ENCODE measurements at places on chromosomes 6 and 20.

- no peak for DNase-seq
Measured at GRCh38 chr6:13863699-13864155, 49.4 kb upstream of the MCUR1 start.

- no peak for DNase-seq
Measured at GRCh38 chr20:56634307-56634706, 5.2 kb downstream of the TFAP2C start.

- DNase-seq, result peak; percentile 76
Measured at GRCh38 chr6:53725791-53726575, 60.4 kb upstream of the KLHL31 start.

GRCh38 chr20:49615401-49616153, 47.6 kb upstream of the PTGIS start:
- DNase-seq, result no peak

DNA sequence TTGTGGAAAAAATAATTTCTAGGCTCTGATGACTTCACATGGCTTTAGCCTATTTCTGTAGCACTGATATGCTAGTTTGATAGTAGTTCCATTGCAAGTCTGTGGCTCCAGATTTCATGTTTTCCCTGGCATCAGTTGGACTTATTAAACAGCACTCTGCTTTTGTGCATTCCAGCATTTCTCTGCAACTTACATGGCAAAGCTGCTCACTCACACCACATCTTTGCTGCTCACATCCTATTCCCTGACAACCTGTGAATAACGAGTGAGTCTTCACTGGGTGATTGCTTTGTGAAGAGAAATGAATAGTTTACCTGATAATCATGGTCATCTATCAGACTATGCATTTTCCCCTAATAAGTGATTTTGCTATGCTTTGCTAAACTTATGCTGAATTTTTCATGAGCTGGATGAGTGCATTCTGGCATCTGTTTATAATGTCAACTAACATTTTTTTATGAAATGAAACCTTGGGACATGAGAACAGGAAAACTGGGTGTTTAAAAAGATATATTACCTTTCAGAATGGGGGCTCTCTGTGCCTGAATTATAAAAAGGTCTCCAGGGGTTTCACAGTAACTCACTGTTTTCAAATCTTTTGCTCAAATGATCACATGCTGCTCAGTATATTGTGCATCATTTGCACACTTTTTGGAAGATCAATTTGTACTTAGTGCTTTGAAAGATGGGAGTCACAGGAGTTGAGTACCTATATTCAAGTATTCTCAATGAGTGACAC, 301.8 kb downstream of the TBC1D32 start:
- DNase-seq, result no peak

DNA sequence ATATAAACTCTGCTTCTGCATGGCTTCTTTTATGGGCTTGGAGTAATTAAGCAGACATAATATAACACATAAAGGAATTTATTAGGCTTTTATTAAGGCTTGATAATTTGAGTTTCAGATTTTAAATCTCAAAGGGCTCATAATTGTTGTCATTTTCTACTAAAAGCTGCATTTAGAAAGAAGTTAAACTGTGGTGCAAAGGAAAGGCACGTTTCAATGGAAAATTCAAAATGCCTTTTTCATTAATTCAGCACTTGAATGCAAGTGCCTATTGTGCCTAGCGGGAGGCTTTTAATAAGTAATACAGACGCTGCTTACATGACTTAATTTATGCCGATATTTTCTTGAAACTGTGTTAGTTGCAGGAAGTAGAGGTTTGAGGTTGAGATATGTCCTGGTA, 431.8 kb upstream of the SOX4 start:
- no peak for DNase-seq

DNA sequence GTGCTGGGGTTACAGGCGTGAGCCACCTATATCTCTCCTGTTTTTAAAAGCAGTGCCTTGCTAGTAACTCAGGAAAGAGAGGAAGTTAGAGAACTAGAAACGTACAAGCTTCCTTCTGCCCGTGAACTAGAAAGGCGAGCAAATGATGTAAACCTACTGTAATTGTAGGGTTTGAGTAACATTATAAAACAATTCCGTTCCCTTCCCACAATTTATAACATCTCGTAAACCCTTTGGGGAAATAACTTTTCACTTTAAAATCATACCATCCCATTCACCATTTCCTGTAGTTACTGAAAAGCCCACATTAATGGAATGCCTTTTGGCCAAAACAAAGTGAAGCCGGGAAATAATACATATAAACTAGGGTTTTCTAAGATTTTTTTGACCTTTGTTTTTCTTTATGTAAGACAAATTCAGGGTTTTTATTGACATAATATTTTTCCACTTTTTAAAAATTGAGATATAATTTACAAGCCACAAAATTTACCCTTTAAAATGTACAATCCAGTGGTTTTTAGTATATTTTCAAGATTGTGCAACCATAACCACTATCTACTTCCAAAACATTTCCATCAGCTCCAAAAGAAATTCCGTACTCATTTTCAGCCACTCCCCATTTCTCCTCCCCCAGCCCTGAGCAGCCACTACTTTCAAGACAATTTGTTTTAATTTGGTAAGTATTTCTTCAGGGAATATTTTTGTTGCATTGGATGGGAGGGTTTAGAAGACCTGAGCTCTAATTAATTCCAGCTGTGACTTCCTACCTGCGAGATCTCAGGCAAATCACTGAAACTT, 175.1 kb upstream of the PDE10A start:
- no peak for DNase-seq

DNA sequence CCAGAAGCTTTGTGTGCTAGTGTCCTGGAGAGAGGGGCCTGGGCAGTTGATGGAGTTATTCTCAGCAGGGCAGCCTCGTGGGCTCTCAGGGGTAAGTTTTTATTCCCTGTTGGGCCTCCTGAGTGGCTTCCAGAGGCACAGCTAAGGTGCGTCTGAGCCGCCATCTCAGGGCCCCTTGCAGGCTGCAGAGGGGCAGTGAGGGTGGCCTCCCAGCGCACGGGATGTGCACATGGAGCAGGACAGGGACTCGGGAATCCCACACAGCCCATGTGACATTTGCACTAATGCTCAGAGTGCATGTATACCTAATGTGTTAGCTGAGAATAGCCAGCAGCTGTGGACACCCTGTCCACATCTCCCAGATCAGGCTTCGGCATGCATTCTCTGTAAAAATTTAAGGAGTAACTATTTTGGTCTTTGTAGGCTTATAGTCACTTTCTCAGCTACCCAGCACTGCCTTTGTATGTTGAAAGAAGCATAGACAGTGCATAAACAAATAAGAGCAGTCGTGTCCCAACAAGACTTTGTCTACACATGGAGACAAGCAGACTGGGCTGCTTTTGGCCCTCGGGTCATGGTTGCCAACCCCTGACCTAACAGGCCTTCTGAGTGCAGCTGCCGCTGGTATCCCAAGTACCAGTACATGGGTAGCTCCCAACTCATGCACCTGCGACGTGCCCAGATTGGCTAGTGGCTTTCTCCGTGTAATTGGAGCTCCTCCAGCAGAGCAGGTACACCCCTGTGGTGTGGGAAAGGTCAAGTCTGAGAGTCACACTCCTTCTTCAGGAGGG, 18.6 kb upstream of the CST9L start:
- DNase-seq, result no peak

DNA sequence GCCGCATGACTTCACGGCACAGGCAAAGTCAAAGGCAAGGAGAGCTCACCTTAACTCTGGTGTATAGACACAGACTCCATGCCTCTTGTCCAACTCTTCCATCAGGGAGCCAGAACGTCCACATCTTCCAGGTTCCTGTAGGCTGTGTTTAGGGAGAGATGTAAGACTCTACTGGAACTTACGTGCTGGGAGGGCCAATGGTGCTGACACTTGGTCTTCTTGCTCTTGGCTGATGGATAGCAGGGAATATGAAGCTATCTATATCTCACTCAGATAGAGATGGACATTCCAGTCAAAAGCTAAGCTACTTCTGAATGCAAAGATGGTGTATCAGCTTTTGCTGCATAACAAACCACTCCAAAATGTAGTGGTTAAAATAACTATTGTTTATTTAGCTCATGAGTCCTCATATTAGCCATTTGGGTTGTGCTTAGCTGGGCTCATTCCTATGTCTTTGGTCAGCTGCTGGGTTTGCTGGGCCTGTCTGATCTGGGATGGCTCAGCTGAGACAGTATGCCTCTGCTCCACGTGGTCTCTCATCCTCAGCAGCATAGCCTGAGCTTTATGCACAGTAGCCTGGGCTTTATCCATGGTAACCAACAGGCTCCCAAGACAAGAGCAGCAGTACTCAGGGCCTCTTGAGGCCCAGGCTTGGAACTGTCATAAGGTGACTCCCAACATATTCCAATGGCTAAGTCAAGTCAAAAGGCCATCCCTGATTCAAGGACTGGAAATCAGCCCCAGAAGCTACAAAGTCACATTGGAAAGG, 111.6 kb downstream of the SNX5 start:
- no peak for DNase-seq

- no peak for DNase-seq
Measured at GRCh38 chr6:127051571-127052260, 66.8 kb upstream of the RSPO3 start.

- DNase-seq, result no peak
Measured at GRCh38 chr6:170093658-170094596, 197.0 kb downstream of the DLL1 start.

DNA sequence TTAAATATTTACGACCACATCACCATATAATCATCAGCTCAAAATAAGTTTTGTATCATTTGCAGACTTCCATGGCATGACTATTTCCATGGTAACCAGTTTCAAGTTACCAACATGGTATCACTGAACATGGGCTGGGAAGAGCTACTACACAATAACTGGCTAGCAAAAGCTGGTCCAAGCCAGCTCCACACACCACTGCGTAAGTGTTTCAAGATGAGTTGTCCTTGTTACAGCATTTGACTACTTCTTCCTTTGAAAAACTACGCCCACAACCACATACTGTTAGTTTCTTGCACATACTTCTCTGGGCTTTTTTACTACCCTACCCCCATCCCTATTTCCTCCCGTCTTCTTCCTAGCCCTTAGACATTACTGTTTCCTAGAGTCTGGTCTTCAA, 8.5 kb downstream of the CD164 start:
- DNase-seq, result peak; percentile 14

- DNase-seq, result no peak
Measured at GRCh38 chr20:56181583-56181982, 66.9 kb upstream of the MC3R start.

- DNase-seq, result no peak
Measured at GRCh38 chr6:163136681-163137397, 277.7 kb upstream of the QKI start.

DNA sequence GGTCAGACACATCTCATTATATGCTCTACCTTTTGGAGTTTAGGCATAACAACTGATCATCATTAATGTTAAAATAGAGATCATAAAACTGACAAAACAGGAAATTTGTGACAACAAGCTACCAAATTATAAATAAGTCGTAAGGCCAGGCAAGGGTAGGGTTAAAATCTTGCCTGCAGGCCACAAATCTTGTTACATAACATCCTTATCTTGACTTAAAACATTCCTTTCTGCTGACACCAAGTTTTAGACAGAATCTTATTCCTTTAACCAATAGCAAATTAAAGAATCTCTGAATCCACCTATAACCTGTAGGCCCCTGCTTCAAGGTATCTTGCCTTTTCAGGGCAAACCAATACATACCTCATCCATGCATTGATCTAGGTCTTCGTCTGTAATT, 32.5 kb upstream of the NKAIN2 start:
- no peak for DNase-seq

- DNase-seq, result no peak
Measured at GRCh38 chr6:161835500-161836215, 561.8 kb upstream of the AGPAT4 start.

DNA sequence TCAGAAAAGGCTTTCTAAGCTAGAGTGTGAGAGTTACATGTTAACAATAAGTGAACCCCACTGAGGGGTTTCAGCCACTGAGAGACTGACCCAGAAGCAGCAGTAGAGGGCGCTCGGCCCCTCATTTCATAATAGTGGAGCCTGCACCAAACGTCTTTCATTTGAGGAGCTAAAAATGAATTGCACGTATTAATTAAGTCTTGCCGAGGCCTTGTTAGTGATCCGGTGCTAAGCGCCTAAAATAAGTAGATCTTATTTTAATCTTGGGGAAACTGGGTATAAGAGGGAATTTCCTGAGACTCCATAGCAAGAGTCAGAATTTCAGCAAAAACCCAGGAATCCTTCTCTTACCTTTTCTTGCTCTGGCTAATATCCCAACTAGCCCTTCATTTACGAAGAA, 209.7 kb downstream of the FARS2 start:
- peak; percentile 40 for DNase-seq

DNA sequence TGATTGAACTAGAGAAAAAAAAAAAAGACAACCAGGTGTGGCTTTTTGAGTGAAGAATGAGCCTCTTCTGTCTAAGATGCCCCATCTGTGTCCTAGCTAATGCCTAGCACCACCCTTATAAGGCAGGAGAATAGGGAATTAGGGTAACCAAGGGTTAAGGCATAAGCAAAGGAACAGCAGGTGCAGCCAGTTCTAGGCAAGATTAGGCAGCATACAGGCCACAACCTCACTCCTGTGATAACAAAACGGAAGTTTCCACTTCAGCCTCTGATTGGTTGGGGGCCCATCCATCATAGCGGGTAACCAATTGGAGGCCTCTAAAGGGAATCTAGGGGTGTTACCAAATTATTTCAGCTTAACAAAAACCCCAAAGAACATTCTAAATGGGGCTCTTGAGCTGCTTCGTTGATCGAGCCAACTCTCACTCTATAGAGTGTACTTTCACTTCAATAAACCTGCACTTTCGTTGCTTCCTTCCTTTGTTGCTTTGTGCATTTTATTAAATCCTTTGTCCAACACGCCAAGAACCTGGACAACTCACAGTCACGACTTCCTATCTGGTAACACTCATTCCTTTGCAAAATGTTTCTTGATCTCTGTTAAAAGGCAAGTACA, 61.9 kb upstream of the TAGAP start:
- DNase-seq, result peak; percentile 89

DNA sequence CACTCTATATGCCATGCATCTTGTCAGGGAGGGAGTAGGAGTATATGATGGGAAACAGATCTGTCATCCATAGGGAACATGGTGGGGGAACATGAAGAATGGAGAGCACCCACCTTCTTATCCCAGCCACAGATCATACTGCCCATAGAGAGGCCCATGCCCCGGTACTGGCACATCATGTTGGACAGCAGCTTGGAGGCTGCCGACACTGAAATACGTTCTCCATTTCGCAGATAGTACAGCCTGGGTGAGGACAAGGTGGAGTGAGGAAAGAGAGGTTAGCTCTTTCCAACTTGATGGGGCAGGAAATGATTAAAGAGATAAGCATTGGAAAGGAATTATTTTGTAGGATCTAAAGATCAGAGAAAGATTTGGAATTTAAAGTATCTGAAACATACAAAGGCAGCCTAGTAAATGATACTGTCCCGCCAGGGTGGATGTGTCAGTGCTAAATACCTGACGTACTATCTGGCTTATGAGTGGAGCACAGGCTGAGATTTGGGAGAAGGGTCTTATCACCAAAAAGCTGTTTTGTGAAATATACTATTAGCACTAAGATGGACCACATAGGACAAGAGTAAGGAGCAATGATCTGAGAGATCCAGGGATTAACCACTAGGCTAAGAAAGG, 1.7 kb downstream of the PSMB8 start:
- no peak for DNase-seq

- DNase-seq, result no peak
Measured at GRCh38 chr6:105545947-105546731, 143.3 kb upstream of the PREP start.

GRCh38 chr20:52752023-52752422, 220.1 kb upstream of the TSHZ2 start:
- DNase-seq, result no peak

Measured in stimulated activated CD4-positive, alpha-beta T cell treated with anti-CD3 and anti-CD28 coated beads, Interleukin-4, amount 100 ng/mL, for 4 hours (primary cell).